Stimulated activated CD4-positive, alpha-beta T cell treated with anti-CD3 and anti-CD28 coated beads, TNF-alpha, amount 100 ng/mL, for 48 hours (primary cell): ENCODE measurements at places on chromosomes 12 and 14.

GRCh38 chr12:105036937-105037649 is 47.2 kb downstream of the ALDH1L2 start:
- DNase-seq: no peak

GRCh38 chr14:87830443-87831096 is 162.4 kb downstream of the GALC start:
- no peak for DNase-seq

DNA sequence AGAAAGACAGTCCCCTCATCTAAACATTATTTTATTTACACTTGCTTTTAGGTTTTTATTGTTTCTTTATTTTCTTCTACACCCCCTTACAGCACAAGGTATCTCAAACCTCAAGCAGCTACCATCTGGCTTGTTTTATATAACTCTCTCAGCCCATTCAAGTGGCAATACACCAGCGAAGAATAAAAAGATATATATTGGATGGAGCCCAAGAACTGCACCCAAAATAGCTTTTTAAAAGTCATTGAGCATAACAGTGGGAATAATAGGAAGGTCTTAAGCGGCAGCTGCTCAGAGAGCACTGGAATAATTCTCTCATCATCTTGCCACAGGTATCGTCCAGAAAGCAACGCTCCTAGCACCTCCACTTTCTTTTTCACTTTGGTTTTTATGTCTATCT is 322.5 kb downstream of the SYT1 start:
- DNase-seq: no peak

DNA sequence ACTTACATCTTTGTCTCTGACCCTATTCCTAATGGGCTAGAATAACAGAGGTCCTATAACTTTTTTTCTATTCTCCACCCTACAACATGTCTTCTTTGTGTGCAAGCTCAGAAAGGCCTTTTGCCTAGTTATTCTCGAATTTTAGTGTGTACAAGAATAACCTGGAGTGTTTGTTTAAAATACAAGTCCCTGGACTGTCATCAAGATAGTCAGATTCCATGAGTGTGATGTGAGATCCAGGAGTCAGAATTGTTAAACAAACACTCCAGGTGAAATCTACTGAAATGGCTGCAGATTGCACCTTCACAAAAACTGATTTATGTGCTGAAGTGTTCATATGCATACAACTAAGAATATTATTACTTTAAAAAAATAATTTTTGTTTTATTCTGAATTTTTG is 114.4 kb upstream of the DIO2 start:
- no peak for DNase-seq

DNA sequence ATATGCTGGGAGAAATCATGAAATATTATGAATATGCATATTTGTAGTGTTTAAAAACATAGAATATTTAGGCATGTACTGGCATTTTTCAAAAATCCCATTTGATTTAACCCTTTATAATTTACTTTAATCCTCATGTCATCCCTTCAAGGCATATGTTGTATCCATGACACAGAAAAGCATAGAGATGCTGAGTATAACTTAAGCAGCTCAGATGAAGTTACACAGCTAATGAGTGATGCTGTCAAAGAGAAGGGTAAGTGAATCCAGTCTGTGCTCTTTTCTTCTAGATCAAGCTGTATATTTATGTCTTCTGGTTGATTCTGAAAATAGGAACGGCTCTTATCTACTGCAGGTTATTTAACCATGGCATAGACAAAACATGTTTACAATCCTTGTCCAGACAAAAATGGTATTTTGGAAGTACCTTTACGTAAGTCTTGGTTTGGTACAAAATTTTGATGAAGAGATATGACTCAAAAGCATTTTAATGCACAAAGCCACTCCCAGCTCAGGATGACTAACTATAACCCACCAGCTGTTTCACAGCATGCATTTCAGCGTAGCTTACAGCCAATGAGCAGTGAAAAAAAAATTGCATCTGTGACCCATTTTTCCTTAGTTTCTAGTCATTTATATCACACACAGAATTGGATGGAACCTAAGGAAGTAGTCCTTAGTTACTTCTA is 201.7 kb downstream of the STXBP6 start:
- DNase-seq: no peak

GRCh38 chr12:132503618-132504204 is 13.8 kb downstream of the FBRSL1 start:
- DNase-seq: no peak

GRCh38 chr12:55467836-55468235 is 2.1 kb downstream of the OR6C70 start:
- DNase-seq: no peak

DNA sequence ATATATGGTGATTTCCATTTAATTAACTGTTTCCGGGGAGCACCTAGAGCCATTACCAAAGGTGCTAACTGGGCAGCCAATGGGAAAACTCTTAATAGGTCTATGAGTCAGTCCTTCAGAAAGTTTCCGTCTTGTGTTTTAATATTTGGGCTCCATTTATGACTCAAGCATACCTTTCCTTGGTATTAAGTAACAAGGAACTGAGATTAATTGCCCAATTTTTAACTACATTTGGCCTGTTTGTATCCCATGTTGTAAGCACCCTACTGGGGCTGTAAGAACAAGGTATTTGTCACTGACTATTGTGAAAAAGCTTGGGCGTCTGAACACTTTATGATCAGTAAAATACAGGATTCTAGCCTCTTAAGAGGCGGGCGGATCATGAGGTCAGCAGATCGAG is 62.8 kb upstream of the FOXN3 start:
- DNase-seq: no peak

DNA sequence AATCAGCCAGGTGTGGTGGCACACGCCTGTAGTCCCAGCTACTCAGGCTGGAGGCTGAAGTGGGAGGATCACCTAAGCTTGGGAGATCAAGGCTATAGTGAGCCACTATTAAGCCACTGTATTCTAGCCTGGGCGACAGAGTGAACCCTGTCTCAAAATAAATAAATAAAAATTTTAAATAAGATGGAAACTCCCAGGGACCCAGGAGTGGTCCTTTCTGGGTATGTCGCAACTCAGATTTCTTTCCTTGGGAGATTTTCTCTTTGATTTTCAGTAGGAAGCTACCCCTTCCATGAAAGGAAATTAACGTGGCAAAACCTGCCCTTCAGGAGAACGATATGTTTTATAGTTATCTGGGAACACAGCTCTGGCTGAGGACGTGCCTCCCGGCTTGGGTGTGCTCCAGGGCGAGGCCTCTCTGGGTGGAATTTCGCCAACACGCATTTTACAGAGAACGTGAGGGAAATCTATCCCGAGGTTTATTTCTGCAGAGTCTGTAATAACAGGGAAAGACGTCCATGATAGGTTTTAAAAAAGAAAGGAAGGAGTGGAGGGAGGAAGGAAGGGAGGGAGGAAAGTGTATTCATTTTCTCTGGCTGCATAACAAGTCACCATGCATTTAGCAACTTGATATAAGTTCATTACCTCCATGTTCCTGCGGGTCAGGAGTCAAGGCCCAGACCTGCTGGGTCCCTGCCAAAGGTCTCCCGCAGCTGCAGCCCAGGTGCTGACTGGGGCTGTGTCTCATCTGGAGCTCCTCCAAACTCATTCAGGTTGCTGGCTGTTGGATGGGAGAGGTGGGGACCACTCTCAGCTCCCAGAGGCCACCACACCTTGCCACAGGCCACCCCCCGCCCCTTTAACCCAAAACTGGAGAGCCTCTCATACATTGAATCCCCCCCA is 80.6 kb upstream of the GSC start:
- no peak for DNase-seq

DNA sequence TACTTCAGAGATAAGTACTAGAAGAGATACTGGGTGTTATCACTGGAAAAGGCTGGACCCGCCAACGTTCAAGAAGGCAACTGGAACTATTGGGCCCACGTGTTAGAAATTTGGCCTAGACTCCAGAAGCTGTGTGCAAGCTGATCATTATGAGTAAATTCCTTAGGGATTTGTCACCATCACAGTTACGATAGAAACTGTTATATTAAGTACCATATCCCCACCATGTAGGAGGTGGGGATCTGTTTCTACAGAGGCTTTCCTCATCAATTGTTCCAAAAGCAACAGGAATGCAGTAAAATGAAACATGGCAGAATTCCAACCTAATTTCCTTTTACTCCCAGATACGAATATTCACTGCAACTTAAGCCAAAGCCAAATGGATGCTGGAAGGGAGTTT is 170.7 kb downstream of the NOVA1 start:
- no peak for DNase-seq

DNA sequence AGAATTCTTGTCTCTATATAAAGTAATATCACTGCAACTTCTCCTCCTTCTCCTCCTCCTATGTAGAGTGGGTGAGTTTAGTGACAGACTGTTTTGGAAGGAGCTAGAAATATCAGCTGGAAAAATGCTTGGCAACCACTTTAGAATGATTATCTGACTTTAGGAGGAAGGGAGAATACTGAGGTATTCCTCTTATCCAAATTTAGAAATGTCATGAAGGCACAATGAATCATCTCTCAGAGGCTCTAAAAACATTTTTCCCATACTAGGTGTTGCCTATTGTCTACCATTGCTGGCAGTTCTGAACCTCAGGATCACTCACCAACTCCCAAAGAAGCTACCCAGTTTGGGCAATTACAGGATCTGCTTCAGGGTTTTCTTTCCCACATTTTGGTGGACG is 306.6 kb upstream of the ATP2B1 start:
- DNase-seq: no peak

DNA sequence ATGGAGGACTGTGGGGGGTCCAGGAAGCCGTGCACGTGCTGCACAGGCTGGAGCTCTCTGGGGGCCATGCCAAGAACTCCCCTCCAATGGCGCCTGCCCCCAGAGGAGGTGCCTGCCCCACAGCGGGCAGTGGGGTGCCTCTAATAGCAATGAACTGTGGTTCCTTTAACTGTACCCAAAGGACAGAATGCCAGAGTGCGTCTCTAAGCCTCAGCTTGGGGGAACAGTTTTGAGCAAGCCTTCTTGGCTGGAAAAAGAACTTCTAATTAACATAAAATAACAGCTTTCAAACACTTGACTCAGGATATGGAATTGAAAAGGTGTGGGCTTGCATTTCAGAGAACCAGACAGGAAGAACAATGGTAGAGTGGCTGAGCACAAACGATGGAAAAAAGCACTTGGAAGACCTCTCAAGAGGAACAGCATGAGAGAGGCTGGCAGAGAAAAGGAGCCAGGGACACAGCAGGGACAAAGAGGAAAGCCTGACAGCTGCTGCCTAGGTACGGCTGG is 195.6 kb downstream of the TTC7B start:
- no peak for DNase-seq

DNA sequence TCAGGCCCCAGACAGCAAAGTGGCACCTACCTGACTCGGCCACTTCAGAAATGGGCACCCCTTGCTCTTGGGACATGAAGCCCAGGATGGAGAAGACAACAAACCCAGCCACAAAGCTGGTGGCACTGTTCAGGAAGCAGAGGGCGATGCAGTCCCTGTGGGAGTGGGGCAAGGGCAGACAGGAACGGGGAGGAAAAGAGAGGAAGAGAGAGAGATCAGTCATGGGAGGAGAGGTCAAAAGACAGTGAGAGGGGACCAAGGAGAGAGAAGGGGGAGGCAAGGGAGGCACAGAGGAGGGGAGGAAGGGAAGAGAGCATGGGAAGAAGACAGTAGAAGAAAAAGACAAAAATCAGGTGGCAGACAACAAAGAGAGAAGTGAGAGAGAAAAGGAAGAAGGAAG is 16.6 kb downstream of the SLC6A12 start:
- DNase-seq: no peak

DNA sequence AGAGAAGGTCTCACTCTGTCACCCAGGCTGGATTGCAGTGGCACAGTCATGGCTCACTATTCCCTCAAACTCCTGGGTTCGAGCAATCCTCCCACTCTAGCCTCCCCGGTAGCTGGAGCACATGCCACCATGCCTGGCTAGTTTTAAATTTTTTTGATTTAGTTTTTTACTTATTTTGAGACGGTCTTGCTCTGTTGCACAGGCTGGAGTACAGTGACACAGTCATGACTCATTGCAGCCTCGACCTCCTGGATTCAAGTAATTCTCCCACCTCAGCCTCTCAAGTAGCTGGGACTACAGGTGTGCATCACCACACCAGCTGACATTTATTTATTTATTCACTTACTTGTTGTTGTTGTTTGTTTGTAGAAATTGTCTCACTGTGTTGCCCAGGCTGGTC is 22.2 kb upstream of the DIP2B start:
- DNase-seq: no peak

DNA sequence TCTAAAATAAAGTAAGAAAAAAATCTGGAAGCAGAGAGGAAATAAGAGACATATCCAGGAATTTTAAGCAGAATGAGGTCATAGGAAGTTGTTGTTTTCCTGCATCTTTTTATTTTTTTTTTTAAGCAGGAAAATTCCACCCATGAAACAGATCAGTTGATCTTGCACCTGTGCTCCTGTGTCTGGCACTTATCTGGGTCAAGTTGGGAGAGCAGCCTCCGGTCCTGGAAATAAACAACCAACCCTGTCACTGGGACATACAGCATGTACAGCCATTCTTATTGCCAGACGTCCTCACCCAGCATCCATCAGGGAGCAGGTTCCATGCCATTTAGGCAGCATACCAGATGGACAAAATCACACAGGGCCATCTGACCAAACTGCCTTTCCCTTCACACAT is 266.0 kb upstream of the BTG1 start:
- DNase-seq: no peak

- DNase-seq: no peak
Measured at GRCh38 chr12:29278673-29279420, 102.1 kb downstream of the ERGIC2 start.

- DNase-seq: no peak
Measured at GRCh38 chr12:11978726-11979384, 91.9 kb upstream of the BCL2L14 start.

DNA sequence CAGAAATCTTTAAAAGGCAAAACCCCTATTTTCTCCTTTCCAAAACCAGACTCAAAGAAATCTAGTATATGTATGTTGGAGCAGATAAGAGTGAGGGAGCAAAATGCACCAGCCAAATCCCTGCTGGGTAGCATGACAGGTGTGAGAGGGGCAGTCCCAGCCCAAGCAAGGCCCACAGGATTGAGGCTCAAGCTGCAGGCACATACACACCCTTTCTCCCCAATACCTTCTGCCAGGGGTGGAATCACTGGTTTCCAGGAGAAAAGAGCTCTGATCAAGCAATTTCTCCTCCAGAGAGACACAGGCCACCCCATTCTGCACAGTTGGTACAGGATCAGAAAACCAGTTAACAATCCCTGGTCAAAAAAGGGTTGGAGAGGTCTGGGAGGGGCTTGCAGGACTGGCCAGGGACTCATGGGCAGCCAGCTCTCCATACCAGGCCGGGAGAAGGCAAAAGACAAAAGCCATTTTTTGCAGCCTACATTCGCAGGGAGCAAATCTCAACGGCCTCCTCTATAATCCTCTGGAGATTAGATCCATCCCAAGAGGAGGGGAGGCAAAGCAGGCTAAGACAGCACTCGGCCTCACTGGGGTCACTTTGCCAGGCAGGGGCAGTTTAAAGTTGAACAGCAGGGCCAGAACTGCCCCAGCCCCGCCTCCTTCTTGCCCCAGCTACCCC is 2.1 kb downstream of the KMT2D start:
- DNase-seq: no peak

DNA sequence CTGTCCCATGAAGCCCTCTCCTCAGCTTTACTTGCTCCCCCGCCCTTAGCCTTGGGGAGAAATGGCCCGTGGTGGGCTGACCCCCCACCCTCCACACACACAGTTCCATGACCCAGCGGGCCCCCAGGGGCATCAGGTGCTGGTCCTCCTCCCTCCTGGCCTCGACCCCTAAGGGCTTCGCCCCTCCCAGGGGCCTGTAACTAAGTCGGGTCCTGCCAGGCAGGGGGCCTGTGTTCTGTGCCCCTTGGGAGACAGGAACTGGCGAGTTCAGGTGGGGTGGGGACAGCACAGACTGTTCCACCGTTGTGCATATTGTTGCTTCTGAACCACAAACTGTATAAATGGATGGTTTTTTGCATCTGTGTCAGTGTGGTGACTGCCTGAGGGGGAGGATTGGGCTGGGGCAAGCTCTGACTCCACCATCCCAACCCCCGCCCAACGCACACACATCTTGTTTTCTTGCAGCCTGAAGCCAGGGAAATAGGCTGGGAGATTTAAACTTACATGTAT is 8.8 kb downstream of the TAMALIN start:
- DNase-seq: no peak
